ENCODE measurements at places on chromosomes 11 and 22.

GRCh38 chr22:49260681-49261580 lies 566.7 kb downstream of the BRD1 start:
- DNase-seq = no peak

DNA sequence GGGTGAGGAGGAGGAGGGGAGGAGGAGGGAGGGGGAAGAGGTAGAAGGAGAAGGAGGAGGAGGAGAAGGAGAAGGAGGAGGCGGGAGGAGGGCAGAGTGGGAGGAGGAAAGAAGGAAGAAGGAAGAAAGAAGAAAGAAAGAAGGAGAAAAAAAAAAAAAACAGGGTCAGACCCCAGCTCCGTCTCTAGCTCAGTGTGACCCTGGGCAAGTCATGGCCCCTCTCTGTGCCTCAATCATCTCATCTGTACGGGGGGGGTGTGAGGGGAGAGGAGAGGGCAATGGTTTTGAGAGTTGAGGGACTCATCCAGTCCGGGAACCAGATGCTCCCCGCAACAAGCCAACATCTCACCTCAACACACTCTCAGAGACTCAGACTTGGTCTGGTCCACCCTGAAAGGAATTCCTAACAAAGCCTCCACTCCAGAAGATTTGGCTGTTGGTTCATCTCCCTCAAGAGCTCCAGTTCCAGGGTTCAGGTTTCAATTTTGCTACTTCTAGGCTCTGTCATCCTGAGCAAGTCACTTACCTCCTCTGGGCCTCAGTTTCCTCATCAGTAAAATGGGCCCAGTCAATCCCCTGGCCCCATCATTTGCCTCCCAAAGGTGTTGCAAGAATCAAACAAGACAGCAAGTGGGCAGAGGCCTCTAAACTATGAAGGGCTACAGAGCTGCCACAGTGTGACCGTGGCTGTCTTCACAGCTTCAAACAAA lies 7.7 kb downstream of the CARD10 start:
- DNase-seq = no peak

DNA sequence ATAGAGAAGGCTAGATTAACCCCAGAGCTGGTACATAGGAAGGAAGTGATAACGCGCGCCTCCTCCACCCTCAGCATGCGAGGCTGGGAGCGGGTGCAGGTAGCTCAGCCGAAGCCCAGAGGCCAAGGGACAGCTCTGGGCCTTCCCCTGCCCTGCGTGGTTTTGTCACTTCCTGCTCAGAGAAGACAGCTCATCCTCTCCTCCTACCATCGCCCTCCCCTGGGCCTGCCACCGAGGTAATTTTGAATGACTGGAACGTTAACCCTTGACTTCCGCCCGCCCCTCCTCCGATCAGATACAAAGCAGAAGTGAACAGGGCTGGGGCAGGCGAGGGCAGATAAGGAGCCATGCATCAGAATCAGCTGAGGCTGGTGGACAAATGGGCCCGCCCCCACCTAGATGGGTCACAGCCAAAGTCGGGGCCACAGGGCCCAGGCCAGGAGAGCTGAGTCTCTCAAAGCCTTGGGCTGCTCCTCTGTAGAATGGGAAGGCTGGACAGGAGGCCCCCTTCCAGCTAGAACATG lies 1.6 kb downstream of the RAC2 start:
- no peak for DNase-seq

GRCh38 chr11:5803982-5804381 lies 4.7 kb upstream of the OR52N2 start:
- no peak for DNase-seq

DNA sequence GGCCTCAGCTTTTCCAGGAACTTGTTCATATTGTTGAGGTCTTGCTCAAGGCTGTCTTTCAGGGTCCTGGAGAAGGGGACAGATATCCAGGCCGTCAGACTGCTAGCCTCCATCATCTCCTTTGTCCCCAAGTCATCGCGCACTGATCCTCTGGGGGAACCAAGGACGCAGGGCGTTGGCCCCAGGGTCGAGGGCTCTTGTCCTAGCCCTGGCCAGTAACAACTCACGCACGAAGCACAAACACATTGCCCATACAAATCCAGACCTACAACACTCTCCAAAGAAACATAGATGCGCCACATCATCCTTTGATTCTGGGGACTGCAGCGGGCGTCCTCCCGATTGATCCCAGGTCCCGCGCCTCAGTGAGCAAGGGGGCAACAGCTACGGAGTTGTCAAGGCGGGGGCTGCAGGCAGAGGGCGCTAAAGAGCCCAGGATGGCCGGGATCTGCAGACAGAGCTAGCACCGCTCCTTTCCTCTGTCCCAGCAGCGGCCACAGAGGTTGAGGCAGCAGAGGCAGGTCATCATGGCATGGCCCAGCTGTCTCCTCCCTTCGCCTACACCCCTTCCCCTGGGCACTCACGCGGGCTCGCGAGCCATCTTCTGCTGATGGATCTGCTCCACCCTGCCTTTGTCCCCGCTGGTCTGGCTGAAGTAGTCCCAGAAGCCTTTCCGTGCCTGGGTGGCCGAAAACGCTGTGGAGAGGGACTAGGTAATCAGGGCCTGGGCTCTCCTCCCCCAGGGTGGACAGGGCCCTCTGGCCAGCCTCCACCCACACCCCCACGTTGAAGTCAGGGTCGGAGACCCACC lies 472 bp downstream of the APOA5 start:
- peak; percentile 19 for DNase-seq

GRCh38 chr11:25066706-25067105 lies 569.9 kb downstream of the LUZP2 start:
- no peak for DNase-seq

GRCh38 chr11:103395612-103396011 lies 286.4 kb downstream of the DYNC2H1 start:
- DNase-seq = no peak

- no peak for DNase-seq
Measured at GRCh38 chr11:105192115-105192514, 52.5 kb upstream of the CARD18 start.

DNA sequence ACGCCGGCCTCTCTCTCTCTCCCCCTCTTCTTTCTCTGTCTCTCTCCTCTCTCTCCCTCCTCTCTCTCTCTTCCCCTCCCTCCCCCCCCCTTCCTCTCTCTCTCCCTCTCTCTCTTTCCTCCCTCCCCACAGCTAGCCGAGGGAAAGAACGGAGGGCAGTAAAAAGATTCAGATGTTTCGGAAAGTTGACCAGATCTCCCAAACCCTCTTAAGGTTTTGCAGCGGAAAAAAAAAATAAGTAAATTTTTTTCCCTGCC lies 195 bp upstream of the ALX4 start:
- DNase-seq = no peak
